Activated CD4-positive, alpha-beta T cell treated with anti-CD3 and anti-CD28 coated beads, Interleukin-2, amount 50 U/mL, for 4 hours (primary cell): ENCODE measurements at places on chromosomes 6 and 20.

GRCh38 chr6:29502597-29502996 is 14.8 kb upstream of the MAS1L start:
- no peak for DNase-seq

DNA sequence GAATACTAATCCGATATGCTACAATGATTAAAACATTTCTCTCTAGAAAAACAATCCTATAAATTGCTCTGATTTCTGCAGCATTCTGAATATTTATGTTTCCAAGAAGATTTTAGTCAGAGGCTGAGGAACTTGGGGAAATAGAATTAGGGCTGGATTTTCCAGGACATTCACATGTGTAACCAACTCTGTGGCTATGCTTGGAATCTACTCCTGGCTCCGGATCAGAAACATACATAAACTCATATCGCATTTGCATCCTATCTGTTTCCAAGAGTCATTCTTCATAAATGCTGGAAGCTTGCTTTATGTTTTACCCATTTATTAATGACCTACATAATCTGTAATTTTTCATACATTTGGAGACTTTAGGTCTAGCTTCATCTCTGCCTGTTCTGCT is 459.9 kb upstream of the MARCKS start:
- no peak for DNase-seq

DNA sequence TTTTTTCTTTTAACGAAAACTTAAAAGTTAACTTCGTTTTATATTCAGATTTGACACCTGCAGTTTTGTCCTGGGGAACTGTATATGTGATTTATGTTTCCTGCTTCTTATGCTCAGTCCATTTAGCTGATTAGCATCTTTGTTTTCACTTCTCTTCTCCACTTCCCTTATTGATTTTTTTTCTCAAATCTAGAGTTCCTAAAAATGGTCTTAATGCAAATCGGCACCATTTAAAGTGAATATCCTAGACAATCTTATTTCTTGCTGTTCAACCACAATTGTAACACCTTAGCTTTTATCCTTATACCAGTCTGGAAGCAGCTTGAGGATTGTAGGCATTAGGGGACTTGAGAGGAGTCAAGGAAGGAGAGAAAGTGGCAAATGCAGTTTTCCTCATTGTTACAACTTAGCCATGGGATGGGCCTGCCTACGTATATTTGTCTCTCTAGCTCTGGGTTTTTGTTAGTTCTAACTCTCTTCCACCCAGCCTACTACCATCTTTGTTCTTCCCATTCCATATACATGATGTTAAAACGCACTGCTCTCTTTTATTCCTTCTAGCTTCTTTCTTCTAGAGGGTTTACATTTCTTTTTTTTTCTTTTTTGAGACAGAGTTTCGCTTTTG is 8.5 kb downstream of the QRSL1 start:
- DNase-seq, result no peak

- no peak for DNase-seq
These were observed 60.4 kb downstream of the SOBP start for GRCh38 chr6:107550241-107550840.

GRCh38 chr20:47111576-47111975 is 216.9 kb downstream of the EYA2 start:
- DNase-seq, result no peak

GRCh38 chr6:129312880-129313279 is 397.1 kb downstream of the ARHGAP18 start:
- no peak for DNase-seq

DNA sequence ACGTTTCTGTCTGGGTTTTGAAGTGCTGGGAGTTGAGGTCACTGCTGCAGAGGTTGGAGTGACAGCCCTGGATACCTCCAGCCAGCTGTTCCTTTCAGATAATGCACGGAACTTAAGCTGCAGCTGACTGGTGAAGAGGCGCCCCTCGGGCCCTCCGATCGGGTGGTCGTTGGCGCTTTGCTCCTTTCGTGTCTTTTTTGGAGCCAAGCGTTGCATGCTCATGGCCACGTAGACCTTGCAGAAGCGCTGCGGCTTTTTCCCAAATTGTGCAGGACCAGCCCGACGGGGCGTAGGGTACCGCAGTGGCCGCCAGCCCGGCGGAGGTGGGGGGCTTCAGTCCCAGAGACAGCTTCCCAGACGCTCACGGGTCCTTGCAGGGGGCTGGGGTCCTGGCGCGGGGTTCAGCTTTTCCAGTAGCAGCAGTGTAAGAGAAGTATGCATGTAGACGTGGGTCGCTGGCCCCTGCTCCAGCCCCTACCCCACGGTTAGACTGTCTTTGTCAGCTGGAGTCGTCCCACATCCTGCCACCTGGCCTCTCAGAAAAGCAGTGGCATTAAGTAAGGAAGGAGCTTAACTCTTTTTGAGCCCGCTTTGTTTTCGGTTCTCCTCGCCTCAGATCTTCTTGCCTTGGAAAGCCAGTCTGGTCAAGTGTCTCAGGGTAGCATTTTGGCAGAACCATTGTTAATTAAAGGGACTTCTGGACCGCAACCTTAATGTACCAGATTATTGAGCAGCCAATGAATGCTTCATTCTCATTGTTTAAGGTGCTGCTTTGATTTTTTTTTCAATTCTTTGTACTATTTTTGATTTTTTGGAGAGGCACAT is 838 bp downstream of the TNFAIP3 start:
- peak; percentile 34 for DNase-seq

DNA sequence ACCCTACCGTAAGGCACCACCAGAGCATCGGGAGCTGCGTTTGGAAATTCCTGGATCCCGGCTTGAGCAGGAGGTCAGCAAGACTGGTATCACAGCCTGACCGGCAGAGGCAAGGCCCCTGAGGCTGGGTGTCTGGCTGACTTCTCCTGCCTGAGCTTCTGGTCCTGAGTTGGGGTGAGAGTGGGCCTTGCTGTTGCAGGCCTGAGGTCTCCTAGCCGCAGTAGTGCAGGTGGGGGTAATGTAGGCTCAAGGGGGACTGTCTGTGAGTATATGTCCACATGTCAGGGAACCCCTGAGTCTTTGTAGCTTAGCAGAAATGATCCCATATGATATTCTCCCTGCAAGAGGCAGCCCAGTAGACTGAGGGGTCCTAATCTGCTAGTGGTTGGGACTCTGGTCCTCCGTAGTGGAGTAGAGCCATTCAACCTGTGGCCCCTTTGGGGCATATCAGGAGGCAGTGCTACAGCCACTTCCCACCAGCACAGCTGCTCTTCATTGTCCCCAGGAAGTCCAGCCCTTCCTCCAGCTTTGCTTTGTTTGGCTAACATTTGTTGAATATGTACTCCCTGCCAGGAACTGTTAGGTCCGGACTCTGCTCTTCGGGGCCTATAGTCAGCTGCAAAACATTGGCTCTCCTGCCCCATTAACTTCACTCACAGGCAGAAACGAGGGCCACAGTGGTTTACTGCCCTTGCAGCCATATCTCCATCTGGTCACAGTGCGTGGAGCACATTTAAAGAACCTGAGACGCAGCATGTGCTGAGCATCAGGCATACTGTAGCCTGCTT is 10.9 kb downstream of the LRRC73 start:
- no peak for DNase-seq

DNA sequence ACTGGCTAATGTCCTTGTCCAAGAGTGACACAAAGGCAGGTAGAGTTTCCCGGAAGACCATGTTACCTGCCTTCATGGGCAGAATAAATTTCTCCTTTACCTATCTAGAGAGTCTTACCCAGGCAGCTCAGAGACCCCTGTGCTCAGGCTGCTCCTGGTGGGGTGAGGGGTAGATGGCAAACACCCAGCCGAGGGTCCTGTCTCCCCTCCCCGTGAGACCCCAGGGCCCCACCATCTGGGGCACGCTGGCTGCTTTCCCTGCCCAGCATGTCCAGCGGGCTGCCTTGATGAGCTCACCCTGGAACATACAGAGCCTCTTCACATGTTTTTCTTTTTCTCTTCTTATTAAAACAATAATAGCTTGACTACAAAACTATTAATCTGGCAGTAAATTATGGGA is 116.5 kb downstream of the EDN3 start:
- DNase-seq, result no peak

DNA sequence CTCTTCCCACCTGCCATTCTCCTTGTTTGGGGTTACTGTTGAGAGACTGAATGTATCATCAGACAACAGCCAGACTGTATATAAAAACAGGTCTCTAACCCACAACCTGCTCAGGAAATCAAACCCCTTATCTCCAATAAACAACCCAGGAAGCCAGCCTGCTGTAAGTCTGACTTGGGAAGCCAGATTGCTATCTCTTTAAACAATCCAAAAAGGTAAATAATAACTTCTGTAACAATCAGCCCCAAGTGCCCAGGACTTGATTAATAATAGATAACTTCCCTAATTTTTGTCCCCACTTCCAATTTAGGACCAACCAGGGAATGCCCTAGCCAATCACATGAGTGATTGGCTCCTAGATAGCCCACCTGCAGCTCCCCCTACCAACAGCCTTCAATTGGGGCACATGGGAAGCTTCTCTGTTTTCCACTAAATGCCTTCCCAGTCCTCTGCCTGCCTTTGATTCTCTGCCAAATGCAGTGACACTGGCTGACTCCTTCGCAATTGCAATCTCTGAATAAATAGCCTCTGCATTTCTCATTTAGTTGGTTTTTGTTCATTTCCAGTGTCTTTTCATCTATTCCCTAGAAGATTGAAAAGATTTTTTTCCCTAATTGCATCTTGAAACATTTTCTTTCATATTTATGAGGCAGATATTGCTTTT is 117.1 kb upstream of the TAB2 start:
- DNase-seq, result no peak

DNA sequence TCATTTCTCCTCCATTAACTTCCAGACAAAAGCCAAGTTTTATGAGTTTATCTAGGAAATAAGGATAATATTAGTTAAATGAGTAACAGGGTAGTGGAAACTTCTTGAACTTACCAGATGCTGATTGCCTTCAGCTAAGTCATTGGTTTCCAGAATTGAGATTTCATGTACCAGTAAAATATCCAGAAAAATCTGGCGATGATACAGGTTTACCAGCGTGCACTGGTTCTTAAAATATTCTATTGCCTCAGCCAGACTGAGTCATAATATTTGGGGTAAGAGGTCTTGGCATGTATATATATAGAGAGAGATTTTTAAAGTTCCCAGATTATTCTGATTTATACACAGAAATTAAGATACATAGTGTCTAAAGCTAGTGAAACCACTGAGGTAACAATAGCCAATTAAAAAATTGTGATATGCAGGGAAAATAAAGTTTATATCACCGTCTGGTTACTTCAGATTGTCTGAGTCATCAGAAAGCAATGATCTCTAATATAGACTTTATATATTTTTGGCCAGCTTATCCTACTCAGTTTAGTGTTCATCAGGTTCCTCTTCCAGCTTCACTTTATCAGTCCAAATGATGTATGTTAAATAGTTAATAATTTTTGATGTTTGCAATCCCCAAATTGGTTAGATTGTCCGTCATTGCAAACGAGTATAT is 39.5 kb upstream of the SDHAF4 start:
- DNase-seq, result no peak

GRCh38 chr6:166169549-166170421 is 2.1 kb upstream of the TBXT start:
- DNase-seq, result no peak

- peak; percentile 78 for DNase-seq
These were observed 2.0 kb upstream of the DCDC2 start for GRCh38 chr6:24359640-24360454.

DNA sequence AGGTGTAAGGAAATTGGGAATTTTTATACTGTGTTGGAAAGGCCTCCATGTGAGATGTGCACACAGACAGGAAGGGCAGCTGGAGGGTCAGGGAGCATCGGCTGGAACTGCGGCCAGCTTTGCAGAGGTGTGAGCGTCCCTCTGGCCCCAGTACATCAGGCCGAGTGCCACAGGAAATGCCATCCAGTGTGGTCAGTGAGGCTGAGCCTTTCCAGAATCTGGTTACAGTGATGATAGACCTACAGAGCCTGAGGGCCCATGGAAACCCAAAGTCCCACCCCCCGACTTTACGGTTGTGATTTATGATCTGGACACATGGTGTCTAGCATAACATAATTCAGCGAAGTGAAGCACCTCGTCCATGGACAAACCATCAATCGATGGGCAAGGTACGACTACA is 137.3 kb upstream of the PDE10A start:
- no peak for DNase-seq

GRCh38 chr20:49914310-49915117 is 815 bp downstream of the SPATA2 start:
- DNase-seq, result no peak

DNA sequence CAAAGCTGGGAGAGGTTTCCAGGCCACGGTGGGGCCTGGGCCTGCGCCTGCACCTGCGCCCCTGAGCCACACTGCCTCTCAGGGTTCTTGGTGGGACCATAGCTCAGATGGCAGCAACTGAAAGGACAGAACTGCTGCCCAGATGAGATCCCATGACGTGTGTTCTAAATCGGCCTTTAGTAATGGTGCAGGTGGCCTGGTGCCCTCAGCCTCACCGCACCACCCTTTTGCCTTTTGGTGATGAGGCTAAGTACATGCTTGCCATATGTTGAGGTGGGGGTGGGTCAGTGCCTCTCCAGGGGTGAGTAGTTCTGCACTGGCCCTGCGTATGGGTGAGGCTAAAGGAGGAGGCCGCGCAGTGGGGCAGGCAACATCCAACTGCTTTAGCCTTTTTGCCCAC is 7.4 kb downstream of the PSMG4 start:
- no peak for DNase-seq

- DNase-seq, result no peak
These were observed 15.1 kb upstream of the ZNF217 start for GRCh38 chr20:53608456-53609452.

DNA sequence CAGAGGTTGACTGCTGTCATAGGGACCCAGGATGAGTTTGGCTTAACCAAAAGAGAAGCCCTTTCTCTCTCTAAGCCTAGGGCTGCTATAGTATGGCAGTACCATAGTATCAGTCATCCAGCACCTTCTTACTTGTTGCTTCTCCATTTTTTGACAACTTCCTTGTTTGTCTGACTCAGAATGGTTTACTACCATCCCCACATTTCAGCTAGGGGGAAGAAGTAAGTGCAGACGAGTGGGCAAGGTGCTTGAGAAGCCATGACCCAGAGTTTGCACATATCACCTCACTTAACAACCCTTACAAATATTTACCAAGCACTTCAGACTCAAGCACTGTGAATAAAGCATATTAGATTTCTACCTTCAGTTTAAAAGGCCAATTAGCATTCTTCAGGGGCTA is 289.9 kb upstream of the TSHZ2 start:
- DNase-seq, result no peak

- no peak for DNase-seq
These were observed 8.9 kb downstream of the STX11 start for GRCh38 chr6:144159223-144159622.

DNA sequence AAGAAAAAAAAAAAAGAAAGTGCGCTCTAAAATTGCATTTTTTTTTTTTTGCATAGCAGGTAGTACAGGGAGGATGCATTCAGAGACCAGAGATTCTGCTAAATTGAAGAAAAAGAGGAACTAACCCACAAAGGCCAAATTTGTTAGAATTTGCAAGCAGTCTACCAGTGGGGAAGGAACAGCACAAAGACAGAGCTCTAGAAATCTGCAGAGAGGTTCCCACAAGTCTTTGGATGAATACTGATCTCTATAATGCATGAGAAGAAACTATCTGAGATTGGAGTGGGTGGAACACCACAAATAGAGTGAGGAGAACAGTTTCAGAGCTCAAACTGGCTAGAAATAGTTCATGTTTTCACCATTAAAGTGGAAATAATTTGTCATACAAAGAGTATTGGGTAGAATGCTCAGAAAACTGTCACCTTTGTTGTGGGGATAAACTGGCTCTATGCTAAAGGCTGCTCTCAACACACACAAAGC is 79.6 kb upstream of the AHI1 start:
- DNase-seq, result no peak

- no peak for DNase-seq
These were observed 48.6 kb downstream of the FOXO3 start for GRCh38 chr6:108609276-108609769.

- no peak for DNase-seq
These were observed 263.3 kb downstream of the SOX4 start for GRCh38 chr6:21856844-21857243.
